ENCODE measurements at places on chromosomes 5 and 9.

DNA sequence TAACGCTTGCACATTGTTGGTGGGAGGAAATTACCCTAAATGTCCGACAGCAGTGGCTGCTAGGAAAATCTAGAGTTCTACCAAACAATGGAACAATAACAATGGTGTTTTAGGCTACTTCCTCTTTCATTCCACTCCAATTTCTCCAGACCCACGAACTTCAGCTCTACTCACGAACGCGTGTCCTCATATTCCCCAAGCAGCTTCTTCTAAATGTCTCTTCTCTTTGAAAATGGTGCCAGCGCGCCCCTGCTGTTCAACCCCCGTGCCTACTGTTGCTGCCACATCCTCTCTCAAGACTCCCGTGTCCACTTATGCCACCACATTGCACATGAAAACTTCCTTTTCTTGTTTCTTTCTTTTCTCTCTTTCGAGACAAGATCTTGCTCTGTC lies 25.6 kb downstream of the OR2V2 start:
- no peak for DNase-seq

- no peak for DNase-seq
Observed at GRCh38 chr5:134077926-134078580, 36.4 kb upstream of the TCF7 start.

DNA sequence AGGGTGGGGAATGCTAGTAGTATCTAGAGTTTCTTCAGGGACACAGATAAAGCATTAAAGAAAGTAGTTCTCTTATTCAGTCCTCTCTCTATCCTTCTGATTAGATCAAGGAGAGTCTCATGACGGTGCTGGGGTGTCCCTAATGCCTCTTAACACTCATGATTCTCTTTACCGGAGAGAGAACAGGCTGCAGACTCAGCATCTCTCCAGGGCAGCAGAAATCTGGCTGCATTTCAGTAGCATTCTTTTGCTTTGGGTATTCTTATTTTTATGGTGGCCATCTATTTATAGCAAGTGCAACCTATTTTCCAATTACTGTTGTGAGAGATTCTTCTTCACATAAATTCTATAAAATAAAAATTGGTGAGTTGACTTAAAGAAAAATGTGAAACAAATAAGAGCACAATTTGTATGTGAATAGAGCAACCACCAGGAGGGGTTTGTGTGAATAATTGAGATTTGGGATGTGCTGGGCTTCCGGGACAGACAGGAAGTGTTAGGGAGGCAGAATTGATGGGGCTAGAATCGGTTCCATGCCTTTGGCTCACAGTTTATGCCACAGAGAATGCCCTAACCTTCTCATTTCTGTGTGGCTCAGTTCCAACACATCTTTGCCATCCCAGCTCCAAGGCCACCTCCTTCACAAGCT lies 23.8 kb upstream of the BOD1 start:
- no peak for DNase-seq

DNA sequence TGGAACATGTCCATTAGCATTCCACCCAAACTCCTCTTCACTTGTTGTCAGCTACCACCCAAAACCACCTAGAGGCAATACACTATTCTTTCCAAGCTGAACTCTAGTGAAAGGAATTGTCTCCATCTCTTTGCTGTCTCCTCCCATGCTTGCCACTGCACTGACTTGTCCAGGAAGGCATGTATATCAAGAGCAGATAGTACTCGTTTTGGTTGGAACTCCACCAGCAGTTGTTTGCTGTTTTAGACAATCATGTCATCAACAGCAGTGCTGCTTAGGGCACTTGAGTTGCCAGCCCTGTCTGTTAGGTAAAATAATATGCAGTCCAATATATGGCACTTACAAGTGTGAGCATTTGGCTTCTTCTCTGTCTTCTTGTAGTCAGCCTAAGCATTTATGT lies 80.0 kb upstream of the SAP30L start:
- no peak for DNase-seq
